DMS 273 treated with DMSO at 0.1 percent for 48 hours (cell line): ENCODE measurements at places on chromosomes 11 and 22.

- DNase-seq = no peak
Observed at GRCh38 chr11:27869701-27870100, 169.4 kb upstream of the BDNF start.

GRCh38 chr11:46564459-46564858, 29.4 kb downstream of the AMBRA1 start:
- DNase-seq = no peak

- DNase-seq = no peak
Observed at GRCh38 chr11:24762076-24762475, 265.2 kb downstream of the LUZP2 start.

- no peak for DNase-seq
Observed at GRCh38 chr11:78752494-78752893, 177.8 kb upstream of the NARS2 start.

- DNase-seq = peak; percentile 94
Observed at GRCh38 chr11:62727165-62727871, at the start of gene HNRNPUL2. TSS of gene HNRNPUL2 (minus strand) at chr11:62727457. CDS start at chr11:62727156, 301 bp downstream.

DNA sequence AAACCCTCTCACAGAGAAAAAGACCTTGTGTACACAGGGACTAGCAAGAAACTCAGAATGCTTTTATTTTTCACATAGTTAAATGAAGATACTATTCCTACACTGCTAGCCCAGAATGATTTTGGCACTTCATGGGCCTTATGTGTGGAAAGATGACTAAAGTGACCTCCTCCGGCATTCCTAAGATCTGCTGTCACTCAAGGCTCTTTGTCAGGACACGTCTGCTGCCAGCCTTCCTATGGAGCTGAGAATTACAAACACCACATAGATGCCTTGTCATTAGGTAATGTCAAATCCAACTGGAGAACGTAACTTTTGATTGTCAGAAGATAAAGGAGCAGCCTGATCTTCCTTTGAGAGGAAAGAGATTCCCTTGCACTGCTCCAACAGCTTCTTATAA, 249.1 kb downstream of the FAT3 start:
- DNase-seq = no peak

DNA sequence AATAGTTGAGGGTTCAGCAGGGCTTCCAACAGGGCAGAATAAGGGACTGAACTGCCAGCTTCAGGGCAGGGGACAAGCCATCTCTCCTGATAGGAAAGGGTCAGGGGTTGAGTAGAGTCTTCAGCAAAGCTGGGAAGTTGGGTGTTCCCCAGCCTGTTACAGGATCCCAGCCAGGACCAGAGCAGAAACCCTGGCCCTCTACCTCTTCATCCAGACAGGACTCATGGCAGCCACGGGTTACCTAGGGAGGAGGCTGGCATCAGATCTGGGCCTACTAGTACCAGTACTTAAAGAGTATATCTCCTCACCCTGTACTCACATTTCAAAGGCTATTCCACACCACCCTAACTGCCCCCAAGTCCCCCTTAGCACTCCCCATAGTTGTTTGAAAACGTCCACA, 2.4 kb upstream of the TAF10 start:
- DNase-seq = no peak

- DNase-seq = no peak
Observed at GRCh38 chr11:3003396-3004231, 11.5 kb upstream of the NAP1L4 start.

- no peak for DNase-seq
Observed at GRCh38 chr11:61628662-61628970, 47.7 kb upstream of the SYT7 start.

GRCh38 chr11:44361813-44362212, 51.9 kb upstream of the ALX4 start:
- no peak for DNase-seq

DNA sequence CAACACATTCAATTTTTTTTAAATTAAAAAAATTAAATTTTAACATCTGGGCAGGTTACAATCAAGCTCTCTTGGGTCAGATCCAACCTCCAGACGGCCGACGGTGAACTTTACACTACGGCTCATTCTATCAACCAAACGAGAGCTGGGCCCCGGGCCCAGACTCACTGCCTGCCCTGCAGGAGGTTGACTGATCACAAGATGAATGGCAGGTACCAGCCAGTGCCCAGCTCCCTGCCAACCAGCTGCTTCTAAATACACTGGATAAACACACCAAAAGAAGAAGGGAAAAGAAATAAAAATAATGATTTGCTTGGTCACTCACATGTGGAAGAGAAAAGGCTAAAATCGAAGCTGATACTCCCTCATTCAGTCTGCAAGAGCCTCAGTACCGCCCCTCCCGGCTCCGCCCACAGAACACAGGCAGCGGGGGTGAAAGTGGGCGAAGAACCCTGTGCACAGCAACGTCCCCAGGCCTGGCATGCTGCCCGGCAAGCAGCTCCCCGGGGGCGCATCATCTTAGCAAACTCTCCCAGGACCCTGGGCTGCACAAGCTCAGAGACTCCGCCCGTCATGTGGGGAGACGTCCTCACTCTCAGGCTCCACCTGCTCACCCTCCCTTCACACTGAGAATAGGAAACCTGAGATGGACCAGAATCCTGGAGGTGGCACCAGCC, 303.4 kb downstream of the SHANK2 start:
- no peak for DNase-seq

- no peak for DNase-seq
Observed at GRCh38 chr11:42958635-42959034, 353.2 kb upstream of the API5 start.

DNA sequence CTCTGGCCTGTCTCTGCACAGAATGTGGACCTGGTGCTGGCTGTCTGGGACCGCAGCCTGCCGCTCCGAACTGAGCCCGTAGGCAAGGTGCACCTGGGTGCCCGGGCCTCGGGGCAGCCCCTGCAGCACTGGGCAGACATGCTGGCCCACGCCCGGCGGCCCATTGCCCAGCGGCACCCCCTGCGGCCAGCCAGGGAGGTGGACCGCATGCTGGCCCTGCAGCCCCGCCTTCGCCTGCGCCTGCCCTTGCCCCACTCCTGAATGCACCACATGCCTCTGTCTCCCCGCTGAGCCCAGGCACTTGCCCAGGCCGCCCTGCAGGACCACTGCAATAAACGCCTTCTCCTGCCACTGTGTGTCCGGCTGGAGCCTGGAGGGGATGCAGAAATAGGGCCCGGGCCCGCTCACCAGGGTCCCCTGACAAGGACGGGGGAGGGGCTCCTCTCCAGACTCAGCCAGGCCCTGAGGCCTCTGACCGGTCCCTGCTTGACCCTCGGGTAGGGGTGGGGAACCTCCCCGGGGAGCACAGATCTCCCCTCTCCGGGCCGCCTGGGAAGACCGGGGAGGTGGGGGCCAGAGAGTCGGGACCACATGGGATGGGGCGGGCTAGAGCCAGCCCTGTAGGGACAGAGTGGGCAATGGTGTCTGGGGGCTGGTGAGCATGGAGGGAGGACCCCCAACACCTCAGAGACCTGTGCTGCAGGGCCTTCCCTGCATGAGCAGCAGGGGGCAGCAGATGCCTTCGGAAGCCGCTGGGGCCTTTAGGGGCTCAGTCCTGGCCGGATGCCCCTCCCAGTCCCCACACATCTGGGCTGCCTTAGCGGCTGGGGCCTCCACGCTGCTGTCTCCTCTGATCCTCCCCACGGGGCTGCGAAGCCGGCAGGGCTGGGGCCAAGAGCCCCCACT, 1.4 kb upstream of the TNNI2 start:
- DNase-seq = no peak

- no peak for DNase-seq
Observed at GRCh38 chr11:58888579-58888978, 44.1 kb upstream of the GLYATL2 start.

DNA sequence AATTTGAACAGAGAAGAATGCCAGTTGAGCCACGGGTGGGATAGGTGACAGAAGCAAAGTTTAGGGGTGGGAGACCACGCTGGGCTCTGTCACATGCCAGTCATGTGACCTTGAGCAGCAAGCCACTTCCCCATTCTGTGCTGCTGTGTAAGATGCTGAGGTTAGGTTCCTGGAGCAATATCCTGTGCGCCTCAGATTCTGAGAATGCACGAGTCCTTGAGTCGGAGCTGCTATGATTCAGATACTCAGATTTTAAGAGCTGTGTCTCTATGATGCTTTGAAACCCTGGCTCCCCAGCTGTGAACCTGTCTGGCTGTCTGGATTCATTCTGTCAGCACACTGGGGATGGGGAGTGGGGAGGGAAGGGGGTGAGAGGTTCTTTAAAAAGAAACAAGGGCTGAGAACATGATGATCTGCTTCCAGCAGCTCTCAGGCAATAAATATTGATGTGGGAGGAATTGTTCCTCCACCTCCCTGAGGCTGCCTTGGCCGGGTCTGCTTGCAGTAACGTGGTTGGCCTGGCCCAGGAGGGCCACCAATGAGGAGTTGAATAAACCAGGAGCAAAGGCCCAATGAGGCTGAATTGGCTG, 24.0 kb downstream of the SLCO2B1 start:
- DNase-seq = no peak

- DNase-seq = no peak
Observed at GRCh38 chr22:35839841-35840301, 122.2 kb downstream of the APOL5 start.

DNA sequence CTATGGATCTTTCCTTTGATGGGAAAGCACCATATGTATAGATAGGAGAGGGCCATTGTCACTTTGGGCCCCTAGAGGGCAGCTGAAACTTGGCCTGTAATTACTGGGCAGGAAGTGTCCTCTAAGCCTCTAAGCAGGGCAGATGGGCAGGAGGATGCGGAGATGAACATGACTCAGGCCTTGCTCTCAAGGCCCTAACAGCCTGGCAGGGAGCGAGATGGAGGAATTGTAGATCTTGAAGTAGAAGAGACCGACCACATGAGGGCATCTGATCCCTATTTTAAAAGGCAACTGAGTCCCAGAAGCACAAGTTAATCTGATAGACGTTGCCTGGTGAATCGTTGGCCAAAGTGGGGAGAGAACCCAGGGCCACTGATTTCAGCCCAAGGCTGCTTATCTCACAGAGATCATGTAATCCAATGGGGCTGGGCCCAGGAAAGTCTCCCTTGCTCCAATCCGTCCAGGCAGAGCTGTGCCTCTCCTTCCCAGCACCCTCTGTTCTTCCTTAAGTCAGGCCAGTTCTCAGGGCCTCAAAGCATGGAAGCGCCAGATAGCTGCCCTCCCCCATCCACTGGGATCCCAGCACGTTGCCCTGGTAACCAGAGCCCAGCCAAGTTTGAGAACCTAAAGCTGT, 2.5 kb upstream of the SEPTIN3 start:
- DNase-seq = peak; percentile 25

DNA sequence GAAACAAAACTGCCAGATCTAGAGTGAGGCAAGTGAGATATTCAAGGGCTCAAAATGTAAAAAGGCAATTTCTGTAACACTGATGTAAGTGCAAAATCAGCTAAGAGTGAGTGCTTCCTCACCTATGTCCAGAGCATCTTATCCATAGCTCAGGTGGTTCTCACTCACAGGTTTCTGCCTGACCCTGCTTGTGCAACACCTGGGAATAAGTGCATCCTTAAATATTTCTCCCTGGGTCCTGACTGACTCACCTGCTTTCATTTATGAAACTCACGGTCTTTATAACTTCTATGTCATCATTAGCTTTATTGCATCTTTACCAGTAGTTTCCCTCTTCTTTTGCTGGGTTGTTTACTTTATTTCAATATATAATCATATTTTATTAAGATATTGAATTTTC, 260.6 kb downstream of the CNTN5 start:
- DNase-seq = no peak

GRCh38 chr22:30265823-30266444, 717 bp downstream of the OSM start:
- DNase-seq = no peak

DNA sequence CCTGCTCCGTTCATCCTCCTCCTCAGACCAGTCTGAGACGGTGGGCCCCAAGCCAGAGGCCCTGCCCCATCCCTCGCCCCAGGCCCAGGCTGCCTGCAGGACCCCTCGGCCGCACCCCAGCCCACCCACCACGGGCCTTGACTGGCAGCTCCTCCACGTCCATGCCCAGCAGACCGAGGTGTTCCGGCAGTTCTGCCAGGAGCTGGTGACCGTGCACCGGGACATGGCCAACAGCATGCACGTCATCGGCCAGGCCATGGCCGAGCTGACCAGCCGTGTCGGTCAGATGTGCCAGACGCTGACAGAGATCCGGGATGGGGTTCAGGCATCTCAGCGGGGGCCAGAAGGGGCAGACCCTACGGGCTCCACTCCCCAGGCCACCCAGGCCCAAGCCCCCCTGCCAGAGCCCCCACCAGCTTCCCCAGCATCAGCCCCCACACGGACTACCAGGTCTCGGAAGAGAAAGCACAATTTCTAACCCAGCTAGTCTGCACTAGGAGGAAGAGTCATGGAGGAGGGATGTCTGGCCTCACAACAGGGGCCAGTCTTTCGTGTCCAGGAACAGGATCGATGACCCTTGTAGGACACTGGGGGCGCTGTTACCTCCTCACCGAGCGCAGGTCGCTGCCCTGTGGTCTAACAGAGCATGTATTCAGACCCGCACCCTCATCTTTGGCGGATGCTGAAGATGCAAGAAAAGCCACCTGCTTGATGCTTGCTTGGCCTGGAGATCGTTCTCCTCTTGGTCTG, 66.3 kb downstream of the PRDM11 start:
- no peak for DNase-seq

- no peak for DNase-seq
Observed at GRCh38 chr11:46285594-46286033, 8.2 kb downstream of the CREB3L1 start.

DNA sequence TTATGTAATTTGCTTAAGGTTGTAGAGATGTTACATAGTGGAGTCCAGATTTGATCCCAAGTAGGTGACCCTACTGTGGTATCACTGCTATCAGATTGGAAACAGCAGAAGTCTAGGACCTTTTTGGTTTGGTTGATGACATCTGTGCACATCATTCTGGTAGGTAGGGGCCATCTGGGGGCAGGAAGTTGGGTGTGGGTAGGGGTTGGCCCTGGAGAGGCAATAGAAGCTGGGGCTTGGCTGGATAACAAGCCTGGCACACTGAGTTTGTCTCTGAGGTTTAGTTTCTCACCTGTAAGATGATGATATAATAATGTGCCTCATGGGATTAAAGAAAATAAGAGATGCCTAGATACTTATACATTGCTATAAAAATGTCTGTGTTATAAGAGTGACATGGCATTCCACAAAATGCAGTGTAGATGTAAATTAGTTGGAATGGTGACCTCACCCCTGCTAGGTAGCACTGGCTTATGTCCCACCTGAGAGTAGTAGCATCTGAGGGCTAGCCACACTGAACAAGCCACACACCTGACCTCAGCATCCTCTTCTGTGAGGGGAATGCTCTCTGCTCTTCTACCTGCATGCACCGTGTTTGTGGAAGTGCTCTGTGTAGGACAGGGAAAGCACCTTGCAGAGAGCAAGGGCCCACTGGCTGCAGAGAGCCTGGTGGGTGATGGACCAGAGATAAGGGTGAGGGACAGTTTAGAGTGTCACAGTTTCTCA, 36.9 kb downstream of the PTPRJ start:
- no peak for DNase-seq

- DNase-seq = no peak
Observed at GRCh38 chr11:57312511-57313021, 12.2 kb downstream of the TNKS1BP1 start.

- DNase-seq = no peak
Observed at GRCh38 chr11:33588056-33588455, 112.6 kb downstream of the C11orf91 start.

DNA sequence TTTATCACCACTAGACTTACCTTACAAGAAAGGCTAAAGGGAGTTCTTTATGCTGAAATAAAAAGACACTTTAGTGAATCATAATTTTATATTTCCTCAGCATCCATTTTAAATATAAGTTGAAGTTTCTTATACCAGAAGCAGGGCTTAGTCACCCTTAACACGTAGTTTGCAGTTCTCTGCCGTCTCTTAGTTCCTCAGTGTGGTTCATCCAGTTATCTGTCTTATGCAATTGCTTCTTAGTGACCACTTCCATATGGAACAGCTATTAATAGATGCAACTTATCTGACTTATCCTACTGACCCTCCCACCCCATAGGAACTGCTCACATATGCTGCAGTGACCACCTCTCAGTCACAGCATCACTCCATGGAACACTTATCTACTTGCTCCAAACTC, 11.7 kb upstream of the SLC36A4 start:
- no peak for DNase-seq
